ENCODE measurements at places on chromosomes 3 and 15. TPM values are rescaled to one million over a fixed set of nuclear protein-coding genes. Genes with fewer than 3 reads are reported as not detected.

Gene CCR1
- 3.2 TPM for total RNA-seq

Gene PYGO1
- total RNA-seq: 3.1 TPM

Gene TIMP4
- total RNA-seq: 4.3 TPM

Gene IL5RA
- total RNA-seq: 0.40 TPM

Gene ADCY5
- total RNA-seq: 192 TPM

Gene TNFSF10
- total RNA-seq: 13.0 TPM

Gene FSTL1
- 140 TPM for total RNA-seq

Gene C15orf40
- total RNA-seq: 8.5 TPM

Gene GOLGA6L1
- total RNA-seq: not detected

Gene CLEC3B
- total RNA-seq: 77.1 TPM

DNA sequence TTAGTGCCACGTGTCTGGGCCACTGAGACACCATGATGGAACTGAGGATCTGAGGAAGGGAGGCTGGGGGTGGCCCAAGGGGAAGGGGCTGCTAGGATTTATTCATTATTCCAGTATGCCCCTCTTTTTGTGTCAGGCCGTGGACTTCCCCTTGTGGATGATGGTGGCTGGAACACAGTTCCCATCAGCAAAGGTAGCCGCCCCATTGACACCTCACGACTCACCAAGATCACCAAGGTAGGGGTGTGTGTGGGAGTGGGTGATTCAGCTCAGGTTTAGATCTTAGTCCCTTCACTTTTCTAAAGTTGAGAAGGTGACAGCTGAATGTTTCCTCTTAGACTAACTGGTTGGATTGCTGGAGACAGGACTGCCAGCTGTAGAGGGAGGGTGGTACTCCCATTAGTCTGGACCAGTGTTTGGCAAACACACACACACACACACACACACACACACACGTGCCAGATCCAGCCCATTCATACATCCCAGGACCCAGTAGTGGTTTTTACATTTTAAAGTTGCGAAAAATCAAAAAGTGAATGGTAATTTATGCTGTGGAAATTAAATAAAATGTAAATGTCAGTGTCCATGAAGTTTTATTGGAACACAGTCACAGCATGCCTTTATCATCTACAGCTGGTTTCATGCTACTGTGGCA lies 11.4 kb downstream of the EIF4G1 start:
- no peak for DNase-seq

- DNase-seq: no peak
Observed at GRCh38 chr3:17091910-17092582, 207.3 kb downstream of the PLCL2 start.

DNA sequence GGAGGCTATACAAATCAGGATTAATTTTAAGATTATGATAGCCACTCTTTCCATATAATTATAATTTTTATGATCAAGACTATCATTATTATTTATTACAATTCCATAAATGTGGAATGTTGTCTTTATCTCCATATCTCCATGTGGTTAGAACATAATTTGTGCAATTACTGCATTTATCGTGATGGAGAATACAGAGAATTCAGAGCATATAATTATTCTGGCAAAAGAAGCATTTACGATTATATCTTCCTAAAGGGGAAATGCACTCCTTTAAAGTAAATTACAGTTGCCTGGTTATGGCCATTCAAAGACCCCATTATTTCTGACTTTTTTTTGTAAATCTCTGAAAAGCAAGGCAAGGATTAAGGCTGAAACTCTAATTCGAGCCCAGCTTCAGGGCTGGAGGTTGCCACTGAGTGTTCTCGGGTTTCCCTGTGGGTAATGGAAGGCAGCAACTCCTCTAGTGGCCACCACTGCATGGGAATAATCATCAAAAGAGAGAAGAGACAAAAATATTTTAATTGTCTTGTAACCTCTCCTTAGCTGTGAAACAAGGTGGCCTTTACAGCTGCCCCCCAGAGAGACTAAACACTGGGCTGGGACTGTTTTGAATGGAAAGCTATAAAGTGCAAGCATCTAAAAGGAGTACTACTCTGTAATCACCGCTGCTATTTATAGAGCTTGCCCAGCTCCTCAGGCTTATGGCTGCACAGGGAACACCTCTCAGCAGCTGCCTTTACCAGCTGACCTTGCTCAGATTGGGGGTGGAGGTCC lies 59.8 kb upstream of the PRTG start:
- no peak for DNase-seq

GRCh38 chr15:51022206-51022605 lies 72.5 kb downstream of the TNFAIP8L3 start:
- DNase-seq: no peak

DNA sequence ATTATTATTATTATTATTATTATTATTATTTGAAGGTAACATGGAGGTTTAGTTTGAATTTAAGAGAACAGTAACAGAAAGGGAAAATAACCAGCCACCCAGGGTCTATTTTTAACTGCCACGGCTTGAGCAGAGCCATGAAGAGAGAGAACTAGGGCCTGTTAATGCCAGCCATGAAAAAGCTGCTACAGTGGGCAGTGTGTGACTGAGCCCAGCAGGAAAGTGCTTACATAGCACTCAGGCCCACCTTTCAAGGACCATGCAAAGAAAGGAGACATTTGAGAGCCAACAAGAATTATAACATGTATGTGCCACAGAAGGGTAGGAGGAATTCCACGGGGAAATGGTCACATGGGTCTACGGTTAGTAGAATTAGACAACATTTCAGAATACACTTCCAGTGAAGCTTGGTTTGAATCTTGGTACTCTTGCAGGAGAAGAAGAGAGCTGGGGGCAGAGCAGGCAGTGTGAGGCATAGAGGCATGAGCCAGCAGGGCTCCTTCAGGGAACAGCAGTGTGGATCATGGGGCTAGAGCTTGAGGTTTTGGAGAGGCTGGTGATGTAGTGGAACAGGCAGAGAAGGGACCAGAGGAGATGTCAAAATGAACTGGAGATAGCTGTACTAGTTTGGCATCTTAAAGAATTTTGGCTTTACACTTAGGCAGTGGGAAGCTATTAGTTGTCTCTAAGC lies 140.7 kb downstream of the CMSS1 start:
- no peak for DNase-seq

- no peak for DNase-seq
Observed at GRCh38 chr3:182729903-182730674, 63.2 kb upstream of the ATP11B start.

DNA sequence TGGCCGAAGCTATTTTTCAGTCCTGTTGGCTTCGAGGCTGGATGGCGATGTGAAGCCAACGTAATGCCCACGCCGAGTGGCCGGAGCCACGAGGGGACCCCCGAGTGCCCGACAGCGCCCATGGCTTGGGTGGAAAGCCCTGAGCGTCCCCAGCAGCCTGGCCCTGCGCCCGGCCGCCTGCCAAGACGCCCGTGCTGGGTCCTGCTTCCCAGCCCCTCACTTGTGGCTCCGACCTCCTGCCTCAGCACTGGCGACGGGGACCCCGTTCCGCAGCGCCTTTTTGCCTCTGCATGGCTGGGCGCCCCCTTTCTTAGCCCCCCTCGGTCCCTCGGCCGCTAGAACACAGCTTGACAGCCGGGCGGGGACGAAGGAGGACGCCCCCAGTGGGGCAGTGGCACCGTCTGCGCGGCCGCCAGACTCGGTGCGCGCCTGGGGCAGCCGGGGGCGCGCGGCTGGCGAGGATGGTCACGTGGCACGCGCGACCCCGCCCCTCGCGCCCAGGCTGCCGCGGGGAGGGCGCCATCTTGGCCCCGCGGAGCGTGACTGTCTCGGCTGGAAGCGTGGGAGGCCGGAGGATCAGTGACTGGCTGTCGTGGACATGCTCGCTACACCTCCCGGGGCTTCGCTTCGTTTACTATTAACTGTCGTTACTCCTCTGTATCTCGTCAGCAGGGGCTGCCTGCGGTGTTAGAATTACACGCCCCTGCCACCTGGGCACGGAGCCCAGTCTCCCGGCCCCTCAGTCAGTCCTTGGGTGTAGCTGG lies 626 bp upstream of the GPR176 start:
- peak; percentile 91 for DNase-seq

- DNase-seq: no peak
Observed at GRCh38 chr3:194139071-194139813, 3.3 kb downstream of the HES1 start.

All from cardiac septum (tissue), 1 donor.